Suppressor macrophage (primary cell): ENCODE measurements at places on chromosomes 2 and 18.

- DNase-seq, result no peak
Measured at GRCh38 chr2:222076973-222077690, 221.7 kb downstream of the PAX3 start.

DNA sequence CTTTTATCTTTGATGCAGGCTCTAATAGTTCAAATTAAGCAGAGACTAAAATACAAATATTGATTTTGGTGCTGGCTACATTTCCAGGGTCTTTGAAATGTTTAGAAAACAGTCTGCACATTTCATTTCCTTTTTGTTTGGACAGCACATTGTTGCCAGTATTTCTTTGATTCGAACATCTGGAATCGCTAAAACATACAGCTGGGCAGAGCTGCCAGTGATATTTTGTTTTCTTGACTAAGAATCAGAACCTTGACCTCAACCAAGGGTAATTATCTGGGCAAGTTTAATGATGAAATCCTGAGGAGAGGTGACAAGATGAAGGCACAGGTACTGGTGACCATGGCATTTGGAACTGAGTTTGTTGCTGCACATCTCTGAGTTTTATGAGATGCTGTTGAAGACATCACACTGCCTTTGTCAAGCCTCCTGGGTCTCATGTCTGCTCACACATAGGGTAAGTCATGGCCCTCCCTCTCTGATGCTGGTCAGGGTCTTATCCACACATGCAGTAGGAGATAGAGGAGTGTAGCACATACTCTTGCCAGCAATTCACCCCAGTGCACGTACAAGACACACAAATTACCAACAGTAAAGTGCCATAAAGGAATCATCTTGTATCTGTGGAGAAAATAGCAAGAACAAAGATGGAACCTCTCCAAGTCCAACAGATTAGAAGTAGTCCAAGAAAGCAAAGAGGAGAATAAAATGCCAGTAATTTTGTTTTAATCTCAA is 391.9 kb downstream of the RND3 start:
- DNase-seq, result no peak

DNA sequence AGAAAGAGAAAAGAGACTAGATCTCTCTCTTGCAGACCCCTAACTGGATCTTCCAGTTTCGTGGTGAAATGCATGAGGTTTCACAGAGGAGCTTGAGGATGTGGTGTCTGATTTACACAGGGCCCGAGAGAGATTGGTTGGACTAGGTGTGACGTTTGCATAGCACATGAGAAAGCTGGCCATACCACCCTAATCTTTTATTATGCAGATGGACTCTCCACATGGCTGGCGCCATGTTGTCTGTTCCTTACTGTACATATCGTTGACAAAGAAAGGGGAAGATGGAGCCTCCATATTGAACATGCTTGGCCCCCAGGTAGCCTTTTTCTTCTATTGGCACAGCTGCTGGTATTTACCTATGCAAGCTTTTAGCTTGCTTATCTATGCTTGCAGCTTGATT is 27.5 kb upstream of the PGAP1 start:
- no peak for DNase-seq

DNA sequence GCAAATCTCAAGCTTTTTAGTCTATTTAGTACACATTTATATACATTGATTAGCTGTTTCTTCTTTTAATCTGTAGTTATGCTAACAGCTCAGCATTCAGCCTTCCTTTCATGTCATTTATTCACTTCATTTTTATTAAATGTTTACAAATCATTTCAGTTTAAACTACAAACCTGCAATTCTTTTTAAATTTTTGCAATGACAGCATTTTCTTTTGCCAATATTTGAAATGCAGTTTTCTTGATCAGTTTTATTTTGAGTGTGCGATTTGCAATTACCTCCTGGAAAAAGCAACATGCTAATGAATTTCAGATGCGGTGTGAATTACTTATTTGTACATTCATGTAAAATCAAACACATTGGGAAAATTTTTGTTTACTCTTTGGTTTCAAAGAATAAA is 13.5 kb downstream of the EFEMP1 start:
- no peak for DNase-seq

- DNase-seq, result no peak
Measured at GRCh38 chr2:133271105-133271504, 297.2 kb downstream of the NCKAP5 start.

GRCh38 chr2:175111200-175111657 is 56.8 kb downstream of the ATF2 start:
- peak; percentile 11 for DNase-seq

- no peak for DNase-seq
Measured at GRCh38 chr2:218960309-218961165, 1.1 kb downstream of the CDK5R2 start.

- no peak for DNase-seq
Measured at GRCh38 chr18:13874558-13874957, 40.8 kb downstream of the MC2R start.

DNA sequence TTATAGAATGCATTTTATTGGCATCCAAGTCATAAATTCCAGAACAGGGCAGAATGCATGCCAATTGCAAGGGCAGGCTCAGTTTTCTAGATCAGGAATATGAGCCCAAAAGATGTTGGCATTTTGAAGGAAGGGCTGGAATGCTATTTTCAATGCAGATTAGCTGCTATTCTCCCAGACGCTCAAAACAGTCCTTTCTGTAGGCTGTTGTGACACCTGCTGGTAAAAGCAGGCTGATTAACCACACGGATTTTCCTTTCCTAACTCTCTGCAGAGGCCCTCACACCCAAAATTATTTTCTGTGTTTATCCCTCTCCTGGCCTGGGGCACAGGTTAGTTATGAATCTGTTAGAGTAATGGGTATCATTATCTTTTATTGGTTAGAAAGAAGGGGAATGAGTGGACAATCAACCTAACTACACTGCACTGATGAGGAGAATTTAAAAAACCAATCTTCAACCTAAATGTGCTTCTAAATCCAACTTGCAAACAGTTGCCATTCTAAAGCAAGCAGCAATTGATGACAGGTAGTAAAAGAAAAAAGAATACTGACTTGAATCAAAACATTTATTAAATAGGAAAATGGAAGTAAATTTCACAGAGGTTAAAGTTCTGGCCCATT is 94.0 kb downstream of the PLA2R1 start:
- DNase-seq, result peak; percentile 61

DNA sequence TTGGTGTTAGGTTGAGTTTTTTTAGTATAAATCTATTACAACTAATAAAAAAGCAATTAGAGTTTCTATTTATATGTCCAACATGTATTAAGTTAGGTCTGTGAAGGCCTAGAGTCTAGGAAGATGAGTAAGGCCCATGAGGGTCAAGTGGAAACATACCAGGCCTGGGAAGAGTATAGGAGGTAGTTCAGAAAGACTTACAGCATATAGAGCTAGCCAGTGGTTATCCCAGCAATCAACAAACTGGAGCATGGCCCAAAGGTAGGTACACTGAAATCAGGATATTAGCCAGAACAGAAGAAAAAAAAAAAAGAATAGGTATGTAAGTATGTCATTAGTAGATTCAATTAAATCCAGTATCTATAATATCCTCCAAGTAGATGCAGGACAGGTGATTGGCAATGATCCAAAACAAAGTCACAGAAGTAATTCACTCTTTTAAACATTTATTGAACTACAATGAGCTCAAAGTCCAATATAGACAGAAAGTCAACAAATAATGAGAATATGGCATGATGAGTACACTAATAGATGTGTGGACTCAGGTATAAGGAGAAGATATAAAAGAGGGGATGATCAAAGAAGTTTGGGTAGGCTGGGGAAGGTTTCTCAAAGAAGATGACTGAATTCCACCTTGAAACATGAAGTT is 70.3 kb downstream of the IKZF2 start:
- DNase-seq, result no peak

DNA sequence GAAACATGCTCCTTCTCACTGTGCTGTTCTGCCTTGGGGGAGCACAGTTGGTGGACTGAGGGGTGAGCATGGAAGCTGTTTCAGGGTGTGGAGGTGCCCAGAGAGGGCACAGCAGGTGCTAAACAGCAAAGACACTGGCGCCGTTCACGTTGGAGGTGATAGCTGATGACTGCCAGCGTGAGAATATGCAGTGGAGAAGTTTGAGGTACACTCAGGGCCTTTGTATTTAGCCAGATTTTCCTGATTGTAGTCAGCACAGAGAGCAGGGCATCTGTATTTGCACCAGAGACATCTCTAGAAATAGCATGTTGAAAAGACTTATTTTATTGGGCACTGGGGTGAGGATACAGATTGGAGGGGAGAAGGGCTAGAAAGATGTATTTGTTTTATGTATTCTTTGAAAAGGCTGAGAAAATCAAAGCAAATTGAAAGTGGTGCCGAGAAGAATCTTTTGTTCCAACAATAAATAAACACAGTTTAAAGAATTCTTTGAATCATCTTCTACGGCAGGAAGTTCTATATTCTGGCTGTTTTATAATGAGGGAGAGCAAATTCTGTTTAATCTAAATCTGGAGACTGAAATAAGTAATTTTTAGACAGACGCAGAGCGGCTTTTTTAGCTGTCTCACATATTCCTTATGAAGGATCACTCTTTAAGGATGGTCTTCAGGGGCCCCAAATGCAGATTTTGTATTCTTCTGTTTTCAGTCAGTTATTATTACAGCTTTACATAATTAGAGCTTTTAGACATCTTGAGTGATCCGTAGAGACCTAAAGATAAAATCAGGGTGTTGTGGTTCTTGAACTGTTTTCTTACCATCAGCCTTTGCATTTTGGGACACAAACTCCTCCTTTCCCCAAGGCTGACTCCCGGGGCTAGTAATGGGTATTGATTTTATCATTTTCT is 7.1 kb downstream of the ZNF532 start:
- DNase-seq, result no peak

DNA sequence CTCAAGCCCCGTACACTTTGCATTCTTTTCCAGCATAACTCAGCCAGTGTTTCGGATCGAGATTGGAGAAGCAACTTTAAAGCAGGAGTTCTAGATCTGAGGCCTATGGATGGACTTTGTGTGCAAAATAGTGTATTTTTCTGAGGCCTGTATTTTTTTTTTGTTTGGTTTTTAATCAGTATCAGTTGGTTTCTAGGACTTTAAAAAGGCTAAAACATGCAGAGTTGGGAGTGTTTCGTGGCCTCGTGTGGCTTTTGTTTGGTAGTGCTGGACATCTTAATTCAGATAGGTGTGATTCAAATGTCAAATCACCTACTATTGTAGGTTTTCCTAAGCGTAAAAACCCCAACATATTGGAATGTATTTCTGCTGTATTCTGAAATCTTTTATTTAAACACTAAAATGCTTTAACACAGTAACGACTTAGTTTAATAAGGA is 282 bp upstream of the PUS10 start:
- no peak for DNase-seq

DNA sequence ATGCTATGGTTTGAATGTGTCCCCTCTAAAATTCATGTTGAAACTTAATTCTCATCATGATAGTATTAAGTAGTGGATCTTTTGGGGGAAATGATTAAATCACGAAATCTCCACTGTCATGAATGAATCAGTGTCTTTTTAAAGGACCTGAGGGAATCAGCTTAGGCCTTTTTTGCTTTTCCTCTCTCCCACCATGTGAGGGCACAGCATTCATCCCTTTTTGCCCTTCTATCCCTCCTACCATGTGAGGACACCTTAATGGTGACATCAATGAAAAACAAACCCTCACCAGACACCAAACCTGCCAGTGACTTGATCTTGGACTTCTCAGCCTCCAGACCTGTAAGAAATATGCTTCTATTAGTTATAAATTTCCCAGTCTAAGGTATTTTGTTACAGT is 247.1 kb upstream of the UBE2E3 start:
- DNase-seq, result no peak

DNA sequence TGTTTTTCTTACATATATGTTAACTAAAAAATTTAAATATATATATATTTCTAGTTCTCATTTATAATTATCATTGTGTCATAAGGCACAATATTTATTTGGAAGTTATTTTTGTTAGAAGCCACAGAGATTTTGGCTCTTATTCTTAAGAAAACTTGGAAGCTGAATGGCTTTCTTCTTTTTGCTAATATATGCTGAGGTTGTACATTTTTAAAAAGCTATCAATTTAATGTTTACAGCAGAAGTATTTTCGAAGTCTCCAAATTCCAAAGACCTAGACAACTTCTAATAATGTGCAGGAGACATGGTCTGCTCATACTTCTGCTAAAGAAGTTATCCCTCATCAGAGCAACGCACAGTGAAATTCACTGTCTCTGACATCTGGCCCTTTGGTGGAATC is 3.7 kb upstream of the PIEZO2 start:
- DNase-seq, result no peak

- no peak for DNase-seq
Measured at GRCh38 chr18:39007031-39007902, 1441.7 kb upstream of the CELF4 start.

- no peak for DNase-seq
Measured at GRCh38 chr2:67674668-67675067, 277.5 kb downstream of the ETAA1 start.

GRCh38 chr2:149307014-149307413 is 23.4 kb upstream of the LYPD6 start:
- DNase-seq, result no peak

GRCh38 chr2:133082034-133082433 is 412.0 kb upstream of the LYPD1 start:
- DNase-seq, result no peak

GRCh38 chr2:125711075-125711474 is 944.9 kb upstream of the GYPC start:
- no peak for DNase-seq

- no peak for DNase-seq
Measured at GRCh38 chr2:42118754-42119569, 50.2 kb upstream of the EML4 start.

- DNase-seq, result no peak
Measured at GRCh38 chr2:191244350-191244749, 854 bp upstream of the MYO1B start.

- no peak for DNase-seq
Measured at GRCh38 chr2:143632751-143633374, 503.6 kb downstream of the ARHGAP15 start.

GRCh38 chr2:152369176-152369860 is 34.3 kb downstream of the FMNL2 start:
- DNase-seq, result no peak

DNA sequence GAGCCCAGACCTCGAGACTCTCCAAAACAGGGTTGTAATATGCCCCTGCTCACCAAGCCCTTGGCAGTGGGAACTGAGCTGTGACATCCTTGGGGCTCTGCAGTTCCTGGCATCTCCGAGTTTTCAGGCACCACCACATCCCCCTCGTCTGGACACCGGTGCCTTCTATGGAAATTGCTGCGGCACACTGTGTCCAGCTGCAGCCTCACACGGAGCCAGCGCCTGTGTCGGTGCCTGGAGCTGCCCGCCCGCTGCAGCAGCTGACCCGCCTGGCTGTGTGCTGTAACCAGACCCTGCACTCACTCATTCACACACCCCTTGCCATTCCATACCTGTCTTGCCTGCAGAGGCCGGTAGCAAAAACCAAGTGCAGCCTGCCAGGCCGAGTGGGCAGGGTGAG is 11.8 kb downstream of the IWS1 start:
- DNase-seq, result no peak

DNA sequence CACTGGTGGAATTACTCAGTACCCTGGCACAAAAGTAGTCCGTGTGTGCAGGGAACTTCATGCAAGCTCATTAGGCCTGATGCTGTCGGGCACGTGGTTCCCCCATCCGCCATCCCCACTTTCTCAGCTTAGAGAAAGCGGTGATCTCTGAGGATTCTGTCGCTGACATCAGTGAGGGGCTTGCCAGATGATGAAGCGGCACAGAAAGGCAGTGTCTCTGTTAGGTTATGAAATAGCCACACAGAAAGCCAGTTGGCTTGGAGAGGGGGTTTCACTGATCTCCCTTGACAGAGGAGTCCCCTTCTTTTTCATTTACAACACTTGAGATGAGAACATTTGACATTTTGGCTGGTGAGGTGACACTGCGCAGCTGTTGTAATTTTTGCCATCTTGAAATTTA is 179.7 kb downstream of the FAM210A start:
- no peak for DNase-seq
